Dermis blood vessel endothelial cell (primary cell): ENCODE measurements at places on chromosomes 11 and 22. TPM values are rescaled to one million over a fixed set of nuclear protein-coding genes. Genes with fewer than 3 reads are reported as not detected.

Gene MMP13
- not detected in 2 replicates for total RNA-seq

Gene ANO9
- 0.42 and 10.7 TPM in 2 replicates for total RNA-seq

Gene OR2D2
- total RNA-seq: 0.17 TPM in 1 of 2 replicates, not detected in the other

Gene OR8I2
- total RNA-seq: not detected in 2 replicates

Gene TP53AIP1
- not detected in 2 replicates for total RNA-seq

Gene NTM
- 0.09 and 0.51 TPM in 2 replicates for total RNA-seq

Gene MAP6
- 0.14 and 0.51 TPM in 2 replicates for total RNA-seq

Gene FIBP
- total RNA-seq: 161 and 189 TPM in 2 replicates
